Astrocyte of the hippocampus (primary cell): ENCODE measurements at places on chromosomes 2 and 18.

DNA sequence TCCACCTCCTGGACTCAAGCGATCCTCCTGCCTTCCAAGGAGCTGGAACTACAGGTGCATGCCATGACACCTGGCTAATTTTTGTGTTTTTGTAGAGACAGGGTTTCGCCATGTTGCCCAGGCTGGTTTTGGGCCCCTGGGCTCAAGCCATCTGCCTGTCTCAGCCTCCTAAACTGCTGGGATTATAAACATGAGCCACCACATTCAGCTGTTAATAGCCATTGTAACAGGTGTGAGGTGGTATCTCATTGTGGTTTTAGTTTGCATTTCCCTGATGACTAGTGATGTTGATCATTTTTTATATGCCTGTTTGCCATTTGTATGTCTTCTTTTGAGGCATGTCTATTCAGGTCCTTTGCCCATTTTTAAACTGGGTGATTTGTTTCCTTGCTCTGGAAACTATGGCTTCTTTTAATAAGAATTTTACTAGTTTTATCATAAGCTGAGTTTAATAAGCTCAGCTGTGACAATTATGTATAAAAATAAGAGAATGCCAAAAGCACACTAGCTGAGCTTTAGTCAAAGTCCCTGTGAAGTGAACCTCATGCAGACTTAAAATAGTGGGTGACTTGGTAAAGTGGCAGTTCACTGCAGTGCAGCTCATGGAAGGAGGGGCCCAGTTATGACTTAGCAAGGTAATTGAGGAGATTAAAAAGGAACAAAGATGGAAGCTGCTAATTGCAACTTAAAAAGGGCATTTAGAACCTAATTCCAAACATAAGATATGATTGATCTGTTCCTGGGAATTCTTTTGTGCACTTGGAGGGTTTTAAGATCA is 465.1 kb downstream of the TGIF1 start:
- no peak for DNase-seq

DNA sequence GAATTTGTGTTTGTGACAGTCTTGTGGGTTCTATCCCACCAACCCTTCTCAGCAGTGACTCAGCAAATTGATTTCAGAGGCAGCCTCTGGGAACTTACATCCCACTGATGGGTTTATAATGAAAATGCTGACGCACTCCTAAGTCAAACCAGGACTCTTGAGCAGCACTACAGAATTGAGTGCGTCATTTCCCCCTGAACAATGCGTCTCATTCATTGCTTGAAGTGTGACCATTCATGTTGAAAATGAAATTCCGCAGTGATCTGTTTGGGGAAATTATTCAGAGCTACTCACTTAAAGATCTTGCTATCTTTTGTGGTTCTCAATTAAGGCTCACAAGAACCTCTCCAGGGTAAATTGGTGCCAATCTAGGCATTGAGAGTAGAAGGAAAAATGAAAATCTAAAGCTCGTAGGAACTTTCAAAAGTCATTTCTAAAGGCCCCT is 417.7 kb upstream of the SLC14A2 start:
- peak; percentile 95 for DNase-seq

- no peak for DNase-seq
Measured at GRCh38 chr2:203442463-203442862, 92.6 kb downstream of the RAPH1 start.

DNA sequence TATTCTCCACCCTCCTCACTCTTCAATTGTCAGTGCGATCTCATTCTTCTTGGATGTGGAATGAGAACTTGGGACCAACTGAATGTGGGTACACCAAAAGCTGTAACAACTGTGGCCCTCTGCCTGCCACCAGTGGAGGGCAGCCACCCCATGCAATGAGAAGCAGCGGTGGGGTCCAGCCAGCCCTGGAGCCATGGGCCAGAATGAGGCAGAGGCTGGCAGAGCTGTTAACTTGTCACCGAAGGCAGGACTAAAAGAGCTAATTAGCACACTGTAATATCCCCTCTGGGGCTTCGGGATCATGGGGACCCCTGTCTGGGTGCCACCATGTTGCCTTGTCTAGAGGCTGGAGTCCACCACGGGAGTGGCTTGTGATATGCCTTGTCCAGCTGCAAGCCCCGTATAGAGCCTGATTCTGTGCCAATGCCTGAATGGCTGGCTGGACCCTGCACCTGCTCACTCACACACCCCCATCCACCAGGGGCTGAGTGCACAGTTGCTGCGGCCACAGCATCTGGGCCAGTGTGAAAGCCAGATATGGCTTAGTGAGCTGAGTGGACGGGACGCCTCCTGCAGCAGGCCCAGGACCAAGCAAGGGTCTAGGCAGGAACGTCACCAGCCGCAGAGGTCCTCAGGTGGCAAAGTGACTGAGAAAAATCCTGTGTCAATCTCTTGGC is 680.5 kb downstream of the DSC3 start:
- DNase-seq, result no peak

DNA sequence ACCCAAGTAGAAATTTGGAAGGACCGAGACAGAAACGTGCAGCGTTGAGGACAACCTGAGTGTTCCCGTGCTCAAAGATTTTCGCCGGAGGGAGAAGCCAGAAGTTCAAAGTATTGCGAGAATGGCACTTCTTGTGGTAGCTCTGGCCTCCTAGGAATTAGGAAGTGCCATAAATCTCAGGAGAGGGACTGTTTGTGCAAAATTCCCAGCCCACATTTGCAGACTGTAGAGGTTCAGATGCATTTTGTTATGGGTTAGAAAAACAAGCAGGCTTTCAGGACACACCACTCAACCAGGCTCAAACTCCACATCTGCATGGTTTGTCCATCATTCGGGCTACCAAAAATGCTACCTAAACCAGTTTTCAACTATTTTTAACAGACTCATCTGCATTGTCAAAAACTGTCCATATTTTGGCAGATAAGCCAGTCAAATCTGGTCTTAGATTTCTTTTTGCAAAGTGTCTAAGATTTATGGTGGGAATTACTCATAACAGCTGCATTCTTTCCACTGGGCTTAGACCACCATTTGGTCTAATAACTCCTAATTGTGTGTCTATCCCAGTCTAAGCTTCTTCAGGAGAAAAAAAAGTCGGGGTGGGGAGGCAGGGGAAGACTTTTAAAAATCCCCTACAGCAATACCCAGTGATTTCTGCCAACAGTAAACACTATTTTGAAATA is 422.9 kb downstream of the ARHGAP15 start:
- DNase-seq, result peak; percentile 24

GRCh38 chr2:215711471-215712034 is 275.7 kb upstream of the FN1 start:
- DNase-seq, result peak; percentile 75

GRCh38 chr18:10896851-10897250 is 252.5 kb downstream of the PIEZO2 start:
- DNase-seq, result peak; percentile 5
